Astrocyte of the spinal cord (primary cell): ENCODE measurements at places on chromosomes 6 and 20.

- peak; percentile 38 for DNase-seq
Observed at GRCh38 chr6:13485923-13486562, 1.4 kb downstream of the GFOD1 start.

DNA sequence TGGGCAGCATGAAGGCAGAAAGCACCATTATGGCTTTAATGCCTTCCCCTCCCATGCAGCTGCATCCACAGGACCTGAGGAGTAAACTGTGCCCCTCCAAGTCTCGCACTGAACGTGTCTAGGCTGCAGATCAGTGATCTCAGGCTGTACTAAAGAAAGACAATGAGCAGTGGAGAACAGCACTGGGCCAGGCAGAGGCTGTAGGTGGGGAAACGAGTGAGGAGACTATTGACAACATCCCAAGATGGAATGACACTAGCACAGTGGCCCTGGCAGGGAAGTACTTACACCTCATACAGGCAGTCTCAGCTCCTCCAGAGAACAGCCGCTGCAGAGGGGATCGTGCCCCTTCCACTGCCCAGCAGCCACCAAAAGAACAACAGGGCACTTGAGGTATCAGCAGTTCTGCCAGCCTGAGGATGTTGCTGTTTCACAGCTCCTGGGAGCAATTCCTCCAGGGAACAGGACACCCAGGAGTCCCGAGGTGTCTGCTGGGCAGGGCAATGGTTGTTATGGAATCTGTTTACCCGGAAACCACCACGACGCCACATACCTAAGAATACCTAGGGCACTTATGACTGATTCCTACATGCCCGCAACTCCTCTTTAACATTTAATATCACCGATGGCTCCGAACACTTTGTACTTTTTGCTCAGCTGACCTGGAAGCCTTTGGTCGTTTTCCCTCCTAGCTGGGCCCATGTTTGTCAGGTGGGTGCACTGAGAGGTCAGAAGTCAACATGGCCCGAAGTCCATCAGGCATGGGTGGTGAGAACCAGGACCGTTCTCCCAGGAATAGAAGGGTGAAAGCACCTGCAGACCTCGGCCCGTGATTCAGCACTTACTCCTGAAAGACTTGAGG, 79.1 kb downstream of the SLC22A23 start:
- peak; percentile 56 for DNase-seq

- DNase-seq: no peak
Observed at GRCh38 chr6:15317934-15318902, 72.3 kb downstream of the JARID2 start.

- DNase-seq: peak; percentile 38
Observed at GRCh38 chr6:5670811-5671561, 335.7 kb downstream of the NRN1 start.

DNA sequence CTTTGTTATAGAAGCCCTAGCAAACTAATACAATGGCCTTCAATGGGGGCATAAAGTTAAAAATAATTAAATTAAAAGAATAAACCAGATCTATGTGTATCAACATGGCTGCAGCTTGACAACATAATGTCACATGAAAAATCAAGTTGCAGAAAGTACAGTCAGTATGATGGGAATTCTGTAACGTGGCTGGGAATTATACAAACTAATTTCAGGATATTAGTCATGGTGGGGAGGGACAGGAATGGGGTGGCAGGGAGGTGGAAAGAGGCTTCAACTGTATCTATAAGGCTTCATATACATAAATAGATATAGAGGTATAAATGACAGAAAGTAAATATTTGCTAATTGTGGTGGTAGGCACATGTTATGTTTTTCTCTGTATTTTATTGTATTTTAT, 107.1 kb downstream of the UNC5CL start:
- DNase-seq: peak; percentile 12

DNA sequence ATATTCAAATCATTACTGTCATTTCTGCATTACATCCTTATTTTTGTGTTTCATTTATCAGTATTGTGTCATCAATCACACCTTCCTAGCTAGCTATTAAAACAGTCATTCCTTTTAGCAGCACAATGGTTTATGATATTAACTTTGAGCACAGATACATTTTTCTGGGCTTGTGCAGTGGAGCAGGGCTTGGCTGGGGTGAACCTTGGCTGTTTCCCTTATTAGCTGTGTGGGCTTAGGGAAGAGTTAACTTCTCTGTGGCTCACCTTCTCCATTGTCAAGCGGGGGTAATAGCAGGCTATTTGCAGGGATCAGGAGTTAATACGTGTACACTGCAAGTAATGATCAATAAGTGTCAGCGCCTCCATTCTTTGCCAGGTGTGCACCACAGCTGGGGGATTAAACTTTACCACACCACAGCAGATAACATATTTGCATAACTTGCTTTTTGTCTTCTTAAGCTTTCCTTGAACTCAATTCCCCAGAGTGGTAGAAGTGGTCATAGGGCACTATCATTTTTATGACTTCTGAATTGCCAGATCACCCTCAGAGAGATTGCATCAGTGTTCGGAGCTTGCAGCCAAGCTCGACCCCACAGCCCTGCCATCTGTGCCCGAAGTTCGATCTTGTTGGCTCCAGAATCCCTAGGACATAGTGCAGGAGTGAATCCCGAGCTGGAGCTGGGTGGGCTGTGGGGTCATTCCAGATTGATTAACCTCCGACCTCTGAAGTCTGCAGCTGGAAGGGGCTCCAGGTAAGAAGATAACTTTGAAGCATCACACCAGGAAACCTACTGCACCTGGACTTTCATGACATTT, 1.5 kb upstream of the PYGB start:
- no peak for DNase-seq

- DNase-seq: no peak
Observed at GRCh38 chr6:143155681-143156080, 95.0 kb downstream of the AIG1 start.

- peak; percentile 89 for DNase-seq
Observed at GRCh38 chr6:90025523-90026061, 131.3 kb downstream of the GJA10 start.

GRCh38 chr6:19988555-19988954, 151.4 kb downstream of the ID4 start:
- DNase-seq: peak; percentile 3

GRCh38 chr6:168574699-168575195, 133.8 kb downstream of the SMOC2 start:
- DNase-seq: no peak

DNA sequence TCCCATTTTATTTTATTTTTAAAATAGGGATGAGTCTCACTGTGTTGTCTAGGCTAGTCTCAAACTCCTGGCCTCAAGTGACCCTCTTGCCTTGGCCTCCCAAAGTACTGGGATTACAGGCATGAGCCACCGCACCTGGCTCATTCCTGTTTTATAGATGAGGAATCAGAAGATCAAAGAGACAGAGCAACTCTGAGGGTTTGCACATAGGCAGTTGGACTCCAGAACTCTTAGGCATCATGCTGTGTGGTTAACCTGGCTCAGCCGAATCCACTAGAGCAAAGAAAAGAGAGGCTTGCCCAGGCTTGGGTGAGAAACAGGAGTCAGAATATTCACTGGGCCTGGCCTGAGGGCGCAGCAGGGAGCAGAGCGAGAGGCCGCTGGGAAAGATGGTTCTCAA, 9.4 kb downstream of the MYH7B start:
- DNase-seq: no peak

DNA sequence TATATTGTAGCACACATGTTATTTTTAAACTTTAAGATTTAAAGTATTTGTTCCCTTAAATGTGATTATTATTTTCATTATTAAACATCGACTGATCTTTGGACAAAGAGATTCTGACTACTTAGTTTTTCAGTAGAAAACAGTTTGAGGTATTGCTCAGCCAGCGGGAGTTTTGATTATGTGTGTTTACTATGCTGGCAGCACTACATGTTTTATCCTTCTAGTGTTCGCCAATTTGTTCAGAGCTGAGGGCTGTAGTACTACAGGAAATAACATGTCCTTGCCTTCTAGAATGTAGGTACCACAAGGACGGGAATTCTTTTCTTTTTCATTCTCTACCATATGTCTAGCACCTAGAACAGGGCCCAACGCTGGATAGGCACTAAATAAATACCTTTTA, 11.1 kb upstream of the LCA5 start:
- DNase-seq: no peak

GRCh38 chr6:139425780-139426179, 51.3 kb upstream of the CITED2 start:
- no peak for DNase-seq

DNA sequence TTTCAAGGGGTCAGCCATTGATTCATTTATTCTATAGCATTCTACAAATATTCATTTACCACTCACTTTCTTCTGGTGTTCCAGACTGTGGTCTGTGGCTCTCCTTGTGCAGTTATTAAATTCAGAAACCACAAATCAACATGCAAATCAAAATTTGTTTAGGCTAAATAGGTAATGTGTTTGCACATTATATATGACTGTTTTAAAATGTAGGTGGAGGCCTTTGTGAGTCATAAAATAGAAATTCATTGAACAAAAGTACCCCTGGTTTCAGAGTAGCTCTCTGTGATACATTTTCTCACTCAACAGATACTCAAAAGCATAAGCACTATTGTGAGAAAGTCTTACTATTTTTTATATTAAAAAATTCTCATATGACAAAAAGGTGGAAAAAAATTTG, 385.5 kb upstream of the TSHZ2 start:
- DNase-seq: no peak

DNA sequence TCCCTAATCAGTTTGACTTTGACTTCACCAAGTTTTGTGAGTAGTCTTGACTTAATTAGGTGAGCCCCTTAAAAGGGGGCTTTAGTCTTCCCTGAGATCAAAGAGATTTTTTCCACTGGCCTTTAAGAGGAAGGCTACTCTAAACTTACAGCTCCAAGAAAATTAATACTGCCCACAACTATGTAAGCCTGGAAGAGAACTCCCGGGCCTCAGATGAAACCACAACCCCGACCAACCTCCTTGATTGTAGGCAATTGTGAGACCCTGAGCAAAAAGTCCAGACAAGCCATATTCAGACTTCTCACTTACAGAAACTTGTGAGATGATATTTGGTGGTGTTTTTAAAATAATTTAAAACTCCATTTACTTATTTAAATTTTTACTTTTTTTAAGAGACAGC, 18.1 kb downstream of the SNX3 start:
- DNase-seq: peak; percentile 46

GRCh38 chr6:13715444-13715883, 3.8 kb upstream of the RANBP9 start:
- DNase-seq: no peak

DNA sequence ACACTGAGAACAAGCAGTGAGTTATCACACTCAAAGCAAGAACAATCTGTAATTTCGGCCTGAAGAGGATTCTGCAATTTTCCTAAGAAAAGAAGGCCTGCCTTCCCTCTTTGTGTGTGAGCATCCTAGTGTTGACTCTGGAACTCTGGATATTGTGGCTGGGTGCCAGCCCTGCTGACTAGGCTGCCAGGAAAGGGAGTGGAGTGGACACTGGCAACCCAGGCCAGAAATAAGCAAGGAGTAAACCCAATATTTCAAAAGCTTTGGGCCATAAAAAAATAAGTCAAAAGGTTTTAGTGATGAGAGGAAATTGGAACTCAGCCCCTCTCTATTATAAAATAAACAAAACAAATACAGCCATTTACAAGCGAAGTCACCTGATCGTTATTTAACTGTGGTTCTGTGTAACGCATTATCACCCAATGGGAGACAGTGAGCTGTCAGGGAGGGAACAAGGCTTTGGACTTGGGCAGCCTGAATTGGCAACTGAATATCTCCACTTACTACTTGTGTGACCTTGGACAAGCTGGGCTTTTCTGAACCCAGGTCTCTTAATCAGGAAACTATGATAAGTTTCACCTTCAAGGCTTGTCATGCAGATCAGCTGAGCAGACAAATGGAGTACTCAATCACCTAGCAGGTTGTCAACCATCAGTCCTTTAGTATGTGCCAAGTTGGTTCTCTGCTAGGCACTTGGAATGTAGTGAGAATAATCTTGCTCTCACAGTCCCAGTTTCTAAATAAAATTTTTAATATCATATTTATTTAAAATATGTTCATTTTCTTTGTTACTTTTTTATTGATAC, 196.2 kb downstream of the PAX1 start:
- DNase-seq: no peak

- no peak for DNase-seq
Observed at GRCh38 chr6:110378552-110378951, 20.4 kb upstream of the METTL24 start.

DNA sequence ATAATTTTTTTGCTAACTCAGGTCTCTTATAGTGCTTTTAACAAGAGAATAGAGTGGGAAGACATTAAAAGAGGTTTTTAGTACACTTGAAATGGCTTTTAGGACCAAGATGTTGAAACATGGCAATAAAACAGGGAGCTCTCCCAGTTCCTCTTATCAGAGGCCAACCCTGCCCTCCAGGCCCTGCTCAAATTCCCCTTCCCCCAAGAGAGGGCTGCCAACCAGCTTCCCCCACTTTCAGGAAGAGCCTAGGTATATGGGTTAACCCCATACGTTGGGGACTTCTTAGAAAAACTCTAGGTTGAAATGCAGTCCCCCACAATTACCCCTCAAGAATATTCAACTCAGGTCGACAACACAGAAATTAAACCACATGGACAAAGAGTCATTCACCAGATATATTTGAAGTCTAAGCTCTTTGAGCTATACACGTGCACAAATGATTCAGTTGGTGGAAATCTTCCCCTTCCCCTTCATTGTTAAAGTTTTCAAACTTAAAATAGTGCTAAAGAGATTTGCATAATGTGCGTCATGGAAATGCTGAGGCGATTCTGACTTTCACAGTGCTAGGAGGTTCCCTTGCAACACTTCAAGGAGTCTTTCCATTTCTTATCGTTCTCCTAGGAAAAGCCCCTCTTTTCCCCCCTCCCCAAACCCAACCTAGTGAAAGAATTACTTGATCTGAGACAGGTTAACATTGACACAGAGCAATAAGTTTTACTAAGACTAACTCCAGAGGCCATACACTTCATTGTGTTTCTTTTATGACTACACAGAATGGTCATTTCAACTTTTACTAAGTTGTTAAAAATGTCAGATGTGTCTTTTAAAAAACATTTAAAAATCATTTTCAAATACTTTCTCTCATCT, 49.8 kb upstream of the ENPP5 start:
- DNase-seq: no peak

- no peak for DNase-seq
Observed at GRCh38 chr20:37841971-37842370, 61.0 kb upstream of the VSTM2L start.

DNA sequence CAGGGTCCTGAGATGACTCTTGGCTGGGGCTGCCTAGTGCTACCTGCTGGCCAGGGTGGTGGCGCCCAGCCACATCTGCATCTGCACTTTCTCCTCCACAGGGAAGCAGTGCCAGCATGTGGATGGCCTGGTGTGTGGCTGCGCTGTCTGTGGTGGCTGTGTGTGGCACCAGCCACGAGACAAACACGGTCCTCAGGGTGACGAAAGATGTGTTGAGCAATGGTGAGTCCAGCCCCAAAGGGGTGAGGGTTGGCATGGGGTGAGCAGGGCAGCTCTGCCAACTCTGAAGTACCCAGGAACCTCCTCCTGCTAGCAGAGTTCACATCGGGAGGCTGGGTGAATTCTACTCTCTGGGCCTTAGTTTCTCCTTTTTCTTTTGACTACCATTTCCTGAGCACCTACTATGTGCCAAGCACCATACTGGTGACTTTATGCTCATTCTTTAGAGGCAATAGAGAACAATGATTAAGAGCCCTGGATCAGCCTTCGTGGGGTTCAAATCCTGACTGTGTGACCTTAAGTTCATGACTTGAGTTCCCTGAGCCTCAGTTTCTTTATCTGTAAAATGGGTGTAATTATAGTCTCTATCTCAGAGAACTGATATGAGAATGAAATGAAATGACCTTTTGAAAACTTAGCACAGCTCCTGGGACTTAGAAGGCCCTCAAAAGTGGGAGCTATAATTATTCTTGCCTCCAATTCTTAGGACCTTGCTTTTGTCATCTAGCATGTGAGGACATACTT, 2.1 kb downstream of the BPIFB4 start:
- no peak for DNase-seq

GRCh38 chr6:42404484-42404883, 47.2 kb downstream of the TRERF1 start:
- peak; percentile 67 for DNase-seq
